Cortex of kidney (tissue), 1 donor: ENCODE measurements at places on chromosomes 6 and 20.

DNA sequence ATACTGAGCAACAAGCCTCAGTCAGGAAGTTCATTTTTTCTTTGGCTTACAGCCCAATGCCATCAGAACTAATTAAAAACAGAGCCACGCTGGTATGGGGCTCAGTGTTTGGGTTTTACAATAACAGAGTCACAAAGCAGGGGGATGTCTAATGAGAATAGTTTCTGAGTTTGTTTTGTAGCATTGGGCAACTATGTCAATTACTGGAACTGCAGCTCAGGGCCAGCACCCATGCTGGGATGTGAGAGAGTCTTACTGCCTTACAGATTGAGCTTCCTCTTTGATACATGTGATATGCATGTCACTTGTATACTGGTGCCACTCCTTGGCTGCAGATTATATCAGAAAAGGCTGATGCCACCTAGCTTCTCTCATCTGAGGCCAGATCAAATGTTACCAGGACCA, 117.6 kb downstream of the TFAP2B start:
- no peak for DNase-seq

GRCh38 chr6:85077098-85077497, 312.7 kb upstream of the TBX18 start:
- DNase-seq: no peak

DNA sequence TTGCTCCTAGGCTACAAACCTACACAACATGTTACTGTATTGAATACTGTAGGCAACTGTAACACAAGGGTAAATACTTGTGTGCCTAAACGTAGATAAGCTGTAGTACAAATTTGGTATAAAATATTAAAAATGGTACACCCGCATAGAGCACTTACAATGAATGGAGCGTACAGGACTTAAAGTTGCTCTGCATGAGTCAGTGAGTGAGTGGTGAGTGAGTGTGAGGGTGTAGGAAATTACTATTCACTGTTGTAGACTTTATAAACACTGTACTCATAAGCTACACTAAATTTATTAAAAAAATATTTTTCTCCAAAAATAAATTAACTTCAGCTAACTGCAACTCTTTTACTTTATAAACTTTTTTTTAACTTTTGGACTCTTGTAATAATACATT, 391.6 kb downstream of the ADGRB3 start:
- no peak for DNase-seq

- no peak for DNase-seq
These were observed 774.5 kb downstream of the DHX35 start for GRCh38 chr20:39736434-39737327.

DNA sequence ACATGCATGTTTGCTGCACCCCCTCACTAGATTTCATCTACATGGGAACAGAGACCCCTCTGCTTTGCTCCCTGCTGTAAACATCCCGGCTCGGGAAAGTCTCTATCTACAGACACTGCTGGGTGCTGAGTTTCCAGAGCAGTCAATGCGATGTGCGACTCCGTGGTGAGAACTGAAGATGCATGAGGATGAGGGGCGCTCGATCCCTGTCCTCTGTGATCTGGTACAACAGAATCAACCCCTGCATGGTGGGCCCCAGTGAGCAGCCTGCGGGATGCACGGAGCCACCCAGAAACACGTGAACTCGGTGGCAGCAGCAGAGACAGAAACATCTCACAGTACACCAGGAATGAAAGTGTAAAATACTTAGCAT, 83.1 kb downstream of the THBS2 start:
- DNase-seq: no peak

DNA sequence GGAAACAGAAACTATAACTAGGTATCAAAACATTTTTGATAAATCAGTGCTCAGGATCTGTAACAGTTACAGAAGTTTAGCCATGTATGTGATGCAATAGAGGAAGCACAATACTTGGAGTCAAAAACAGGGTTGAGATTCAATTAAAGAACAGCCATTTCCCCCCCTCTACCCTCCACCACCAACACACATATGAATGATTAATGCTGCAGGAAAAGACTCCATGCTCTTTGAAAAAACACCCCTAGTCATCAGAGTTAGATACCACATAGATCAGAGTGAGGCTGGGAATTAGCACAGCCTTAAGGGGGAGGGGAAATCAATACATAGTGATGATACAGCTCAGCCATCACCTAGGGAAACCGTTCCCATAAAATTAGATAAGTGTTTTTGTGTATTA, 108.9 kb upstream of the EMILIN3 start:
- no peak for DNase-seq

GRCh38 chr6:166988674-166989201, 10.5 kb upstream of the CEP43 start:
- no peak for DNase-seq

GRCh38 chr6:142189057-142189456, 42.0 kb downstream of the VTA1 start:
- no peak for DNase-seq

DNA sequence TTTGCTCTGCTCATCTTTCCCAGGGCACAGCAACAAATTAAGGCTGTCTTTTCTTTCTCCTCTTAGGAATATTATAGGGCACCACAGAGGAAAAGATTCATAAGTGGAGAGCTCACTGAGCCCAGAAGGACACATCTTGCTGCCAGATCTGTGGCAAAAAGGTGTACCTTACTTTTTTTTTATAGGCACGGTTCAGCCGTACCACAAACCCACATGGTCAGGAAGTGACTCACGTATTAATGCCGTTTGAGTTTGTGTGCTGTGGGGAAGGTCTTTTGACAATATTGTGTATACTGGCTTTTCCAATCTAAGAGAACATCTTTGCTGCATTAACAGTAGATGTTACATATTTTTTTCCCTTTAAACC, 28.4 kb downstream of the PAQR8 start:
- DNase-seq: no peak

- no peak for DNase-seq
These were observed 64.9 kb downstream of the SLC24A3 start for GRCh38 chr20:19277381-19277780.

DNA sequence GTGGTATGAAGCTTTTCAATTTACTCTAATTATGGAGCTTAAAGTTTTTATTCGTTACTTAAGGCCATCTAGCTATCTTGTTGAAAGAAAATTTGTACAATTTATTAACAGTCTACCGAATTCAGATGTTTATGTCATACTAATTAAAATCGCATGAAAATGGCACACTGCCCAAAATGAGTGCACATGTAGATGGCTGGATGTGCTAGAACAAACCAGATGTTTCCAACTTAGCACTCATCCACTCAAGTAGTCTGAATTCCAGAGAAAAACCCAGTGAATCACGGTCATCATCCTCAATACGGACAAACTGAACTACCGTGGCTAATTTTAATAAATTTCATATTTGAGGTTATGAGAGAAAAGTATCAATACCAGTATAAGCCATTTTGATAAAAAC, 70.4 kb downstream of the COL12A1 start:
- DNase-seq: no peak

DNA sequence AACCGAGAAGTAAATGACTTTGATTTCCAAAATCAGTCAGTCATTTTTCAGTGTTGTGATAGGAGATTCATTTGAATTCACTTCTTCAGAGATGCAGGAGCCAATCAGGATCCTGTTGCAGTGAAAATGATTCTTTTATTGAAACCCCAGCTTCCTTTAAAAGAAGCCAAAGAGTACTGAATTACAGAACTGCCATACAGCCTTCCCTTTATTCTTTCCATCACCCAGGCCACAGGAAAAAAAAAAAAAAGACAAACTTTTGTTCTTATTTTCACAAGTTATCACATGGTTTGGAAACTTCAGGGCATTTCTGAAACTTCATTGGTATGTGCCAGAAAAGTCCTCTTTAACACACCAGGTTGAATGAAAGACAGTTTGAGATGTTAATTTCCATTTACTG, 1.8 kb upstream of the CARMIL1 start:
- DNase-seq: no peak

DNA sequence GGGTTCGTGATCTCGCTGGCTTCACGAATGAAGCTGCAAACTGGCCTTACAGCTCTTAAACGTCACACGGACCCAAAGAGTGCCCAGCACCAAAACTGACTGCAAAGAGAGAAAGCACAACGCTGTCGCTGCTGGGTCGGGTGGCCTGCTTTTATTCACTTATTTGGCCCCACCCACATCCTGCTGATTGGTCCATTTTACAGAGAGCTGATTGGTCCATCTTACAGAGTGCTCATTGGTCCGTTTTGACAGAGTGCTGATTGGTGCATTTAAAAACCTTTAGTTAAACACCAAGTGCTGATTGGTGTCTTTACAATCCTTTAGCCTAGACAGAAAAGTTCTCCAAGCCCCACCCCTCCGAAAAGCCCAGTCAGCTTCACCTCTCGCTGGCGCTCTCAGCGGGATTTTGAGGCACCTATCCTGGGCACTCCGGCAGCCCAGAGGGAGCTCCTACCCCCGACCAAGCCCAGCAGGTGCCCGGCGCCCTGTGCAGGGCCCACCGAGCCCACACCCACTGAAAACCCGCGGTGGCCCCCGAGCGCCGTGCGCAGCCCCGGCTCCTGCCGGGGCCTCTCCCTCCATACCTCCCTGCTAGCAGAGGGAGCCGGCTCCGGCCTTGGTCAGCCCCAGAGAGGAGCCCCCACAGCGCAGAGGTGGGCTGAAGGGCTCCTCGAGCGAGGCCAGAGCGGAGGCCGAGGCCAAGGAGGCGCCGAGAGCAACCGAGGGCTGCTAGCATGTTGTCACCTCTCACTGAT, 40.0 kb upstream of the SMAP1 start:
- DNase-seq: no peak

DNA sequence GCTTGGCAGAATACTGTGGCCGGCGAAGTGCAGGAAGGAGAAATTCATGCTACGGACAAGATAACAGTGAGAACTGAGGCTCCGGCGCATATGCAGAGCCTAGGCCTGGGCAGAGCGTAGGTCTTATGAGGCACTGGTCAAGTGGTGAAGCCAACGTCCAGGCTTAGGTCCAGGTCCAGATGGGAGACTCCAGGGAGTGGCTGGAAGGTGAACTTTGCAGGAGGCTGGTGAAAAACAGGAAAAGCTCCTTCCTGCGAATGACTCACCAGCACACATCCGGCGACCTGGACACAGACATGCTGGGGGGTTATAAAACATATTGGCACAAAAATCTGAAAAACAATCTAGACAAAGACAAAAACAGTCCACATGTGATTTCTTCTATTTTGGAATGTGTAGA, 15.4 kb downstream of the C6orf141 start:
- DNase-seq: no peak

- DNase-seq: no peak
These were observed 14.0 kb downstream of the ETV7 start for GRCh38 chr6:36373368-36374019.

GRCh38 chr20:32446301-32447100, 88.4 kb downstream of the ASXL1 start:
- no peak for DNase-seq

GRCh38 chr6:38034274-38034914, 214.9 kb downstream of the ZFAND3 start:
- DNase-seq: no peak

DNA sequence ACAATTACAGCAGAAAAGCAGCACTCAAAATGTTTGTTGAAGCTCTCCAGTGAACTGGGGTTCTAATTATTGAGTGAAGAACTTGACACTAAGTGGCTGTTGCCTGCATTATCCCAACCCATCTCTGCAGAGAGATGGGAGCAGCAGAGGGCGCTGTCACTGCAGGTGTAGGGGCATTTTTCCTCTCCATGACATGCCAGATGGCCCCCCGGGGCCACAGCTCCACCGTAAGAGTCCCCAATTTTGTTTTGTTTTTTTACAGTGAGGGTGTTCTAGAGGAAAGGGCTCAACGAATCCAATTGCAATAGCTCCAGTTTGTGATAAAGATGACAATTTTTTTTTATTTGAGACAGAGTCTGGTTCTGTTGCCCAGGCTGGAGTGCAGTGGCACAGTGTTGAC, 1.9 kb upstream of the FUCA2 start:
- no peak for DNase-seq

DNA sequence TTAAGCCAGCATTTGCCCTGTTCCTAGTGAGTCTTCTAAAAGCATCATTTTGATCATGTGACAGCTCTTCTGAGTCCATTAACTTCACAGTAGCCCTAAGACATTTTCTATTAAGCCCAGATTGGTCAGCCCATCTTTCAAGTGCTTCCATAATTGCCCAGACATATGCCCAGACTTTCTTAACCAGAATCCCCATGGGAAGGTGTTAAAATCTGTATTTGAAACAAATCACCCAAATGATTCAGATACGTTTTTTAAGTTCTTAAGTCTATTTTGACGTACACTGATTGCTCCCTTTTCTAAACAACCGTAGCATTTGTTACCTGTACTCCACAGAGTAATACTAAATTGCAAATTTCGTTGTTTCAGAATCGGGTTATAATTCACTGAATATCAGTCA, 89.3 kb downstream of the BCAS1 start:
- DNase-seq: no peak

DNA sequence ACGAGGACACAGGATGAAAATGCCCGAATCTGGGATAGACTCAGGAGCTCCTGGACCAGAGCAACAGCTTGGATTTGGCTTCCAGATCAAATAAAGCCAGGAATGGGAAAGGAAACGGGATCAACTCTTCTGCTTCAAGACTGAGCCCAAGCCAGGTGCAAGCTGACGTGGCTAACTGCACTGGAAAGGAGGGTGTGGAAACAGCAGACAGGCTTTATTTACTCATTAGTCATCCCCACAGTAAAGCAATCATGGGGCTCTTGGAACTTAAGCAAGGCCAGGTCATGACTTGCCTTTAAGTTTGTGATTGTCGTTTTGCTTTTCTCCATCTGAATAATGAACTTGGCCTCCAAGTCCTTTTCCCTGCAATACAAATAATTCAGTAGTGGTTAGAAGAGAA, 45.2 kb downstream of the KIF16B start:
- no peak for DNase-seq
